H1 (cell line): ENCODE measurements at places on chromosomes 6 and 20. TPM values are rescaled to one million over a fixed set of nuclear protein-coding genes. Genes with fewer than 3 reads are reported as not detected.

Gene NNAT
- total RNA-seq = 66.8 and 71.5 TPM in 2 replicates

Gene NFATC2
- 0.84 and 0.91 TPM in 2 replicates for total RNA-seq

Gene LAMA5
- total RNA-seq = 210 and 225 TPM in 2 replicates

Gene FAM110A
- 10.9 and 13.1 TPM in 2 replicates for total RNA-seq

Gene PTPRT
- total RNA-seq = 1.8 and 2.1 TPM in 2 replicates
